Glutamatergic neuron (in vitro differentiated cells): ENCODE measurements at places on chromosomes 12 and 14. TPM values are rescaled to one million over a fixed set of nuclear protein-coding genes. Genes with fewer than 3 reads are reported as not detected.

ACVRL1 gene
- 0.39 TPM for total RNA-seq

BEST3 gene
- total RNA-seq: not detected

FLVCR2 gene
- not detected for total RNA-seq

STYK1 gene
- total RNA-seq: not detected

HOXC10 gene
- not detected for total RNA-seq

TMEM30B gene
- total RNA-seq: not detected

CCDC196 gene
- total RNA-seq: not detected

RND1 gene
- 1.8 TPM for total RNA-seq

VAMP1 gene
- 14.0 TPM for total RNA-seq

LRP1-AS gene
- total RNA-seq: not detected

MLXIP gene
- total RNA-seq: 120 TPM

EPYC gene
- not detected for total RNA-seq

PLD4 gene
- not detected for total RNA-seq

TM9SF1 gene
- total RNA-seq: 35.0 TPM

RIMBP2 gene
- 20.5 TPM for total RNA-seq

ANKS1B gene
- total RNA-seq: 11.3 TPM

COCH gene
- 29.0 TPM for total RNA-seq

DNA sequence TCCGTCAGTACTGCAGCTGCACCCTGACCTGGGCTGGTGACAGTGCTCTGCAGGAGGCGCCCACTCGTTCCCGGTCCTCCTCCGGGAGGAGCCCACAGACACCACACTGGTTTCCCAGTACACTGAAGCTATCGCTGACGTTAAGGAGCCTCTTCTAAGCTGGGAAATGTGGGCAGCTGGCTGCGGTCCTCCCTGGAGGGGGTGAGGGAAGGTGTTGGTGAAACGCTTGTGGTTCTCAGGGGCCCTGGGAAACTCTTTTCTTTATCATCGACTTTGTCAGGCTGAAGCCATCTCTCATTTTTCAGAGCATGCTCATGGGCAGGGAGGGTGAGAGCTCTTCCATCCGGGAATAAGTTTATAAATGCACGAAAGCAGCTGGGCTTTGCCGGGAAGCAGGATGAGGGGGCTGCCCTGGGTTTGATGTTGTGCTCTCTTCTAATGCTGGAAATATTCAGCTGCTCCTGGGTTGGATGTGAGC lies 176.0 kb downstream of the CHST11 start:
- peak; percentile 29 for DNase-seq

DNA sequence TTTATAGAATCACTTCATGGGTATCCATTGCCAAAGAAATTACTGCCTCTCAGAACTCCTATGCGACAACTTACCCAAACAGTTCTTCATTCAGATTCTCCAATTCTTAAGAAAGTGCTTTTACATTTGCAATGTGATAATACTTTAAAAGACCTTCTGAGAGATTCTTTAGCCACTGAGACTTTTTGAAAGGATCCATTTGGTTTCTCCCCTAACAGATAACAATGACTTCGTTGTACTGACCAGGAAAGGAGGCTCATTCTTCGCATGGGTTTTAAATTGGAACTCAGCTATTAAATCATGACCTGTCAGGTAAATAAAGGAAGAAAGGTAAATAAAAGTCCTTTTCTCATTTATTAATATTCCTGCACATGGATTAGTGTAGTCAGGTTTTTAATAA lies 14.8 kb downstream of the ITPR2 start:
- DNase-seq: no peak

DNA sequence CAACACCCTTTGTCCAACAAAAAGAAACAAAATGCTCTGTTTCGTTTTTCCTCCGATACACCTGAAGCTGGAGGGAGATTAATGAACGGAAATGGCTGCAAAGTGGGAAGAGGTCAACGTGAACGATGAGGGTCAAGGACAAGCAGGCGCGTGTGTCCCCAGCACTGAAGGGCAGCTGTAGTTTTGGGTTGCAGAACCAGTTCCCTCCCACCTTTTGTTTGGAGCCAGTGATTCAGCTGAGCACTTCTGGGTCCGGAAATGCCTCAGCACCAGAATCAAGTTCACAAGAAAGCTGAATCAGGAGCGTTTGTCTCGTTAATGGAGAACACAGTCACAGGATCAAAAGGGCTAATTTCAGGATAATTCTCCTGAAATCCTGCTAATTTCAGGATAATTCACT lies 51.1 kb upstream of the PWP1 start:
- no peak for DNase-seq

DNA sequence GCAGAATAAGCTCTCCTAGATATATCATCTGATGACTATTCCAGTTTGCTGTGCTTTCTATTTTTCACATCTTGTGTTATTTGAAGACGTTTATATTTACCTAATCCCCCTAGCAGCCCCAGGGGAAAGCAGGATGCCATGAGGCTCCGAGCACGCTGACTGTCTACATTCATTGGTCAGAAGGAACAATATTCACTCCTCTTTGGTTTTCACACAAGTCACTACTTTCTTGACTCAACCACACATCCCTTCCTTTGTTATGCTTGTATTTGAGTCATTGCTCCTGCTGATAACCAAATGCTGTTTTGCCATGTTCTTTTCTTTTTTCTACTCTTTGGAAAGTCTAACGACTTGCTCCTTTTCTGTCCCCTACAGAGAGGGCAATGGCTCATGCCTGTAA lies 86.5 kb upstream of the SLC38A2 start:
- no peak for DNase-seq

DNA sequence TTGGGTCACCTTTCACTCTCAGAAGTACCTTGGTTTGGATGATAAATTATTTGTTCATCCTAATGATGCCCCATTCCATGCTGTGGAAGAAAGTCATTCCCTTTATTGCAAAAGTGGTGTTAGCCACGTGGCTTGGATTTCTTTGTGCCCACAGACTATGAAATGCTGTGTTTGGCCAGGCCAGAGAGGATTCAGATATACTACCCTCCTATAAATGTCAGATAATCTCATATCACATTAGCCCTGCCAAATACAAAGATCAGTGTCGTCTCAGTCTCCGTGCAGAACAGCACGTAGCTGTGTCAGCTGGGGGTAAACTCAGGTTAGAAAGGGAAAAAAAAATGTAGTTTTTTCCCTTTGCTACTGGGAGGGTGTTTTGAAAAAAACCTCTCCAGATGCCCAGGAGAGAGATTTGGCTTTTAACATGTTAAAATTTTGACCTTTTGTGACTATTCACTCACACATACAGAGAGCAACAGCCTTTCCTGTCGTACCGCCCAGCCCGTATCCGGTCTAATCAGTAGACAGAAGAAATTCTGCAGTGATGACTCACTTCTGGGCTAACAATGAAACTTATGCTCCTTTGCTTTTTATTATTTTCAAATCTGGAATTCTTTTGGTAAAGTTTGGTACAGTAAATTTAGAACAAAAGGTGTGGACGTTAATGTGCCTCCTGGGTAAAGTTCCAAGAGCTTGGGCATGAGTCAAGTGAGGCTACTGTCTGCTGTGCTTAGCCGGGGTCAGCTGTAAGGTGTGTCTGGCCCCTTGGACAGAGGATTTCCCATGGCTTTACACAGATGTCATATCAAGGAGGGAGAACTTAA lies 8.5 kb upstream of the PTPRB start:
- no peak for DNase-seq

GRCh38 chr14:66135831-66136230 lies 350.3 kb upstream of the CCDC196 start:
- DNase-seq: no peak

DNA sequence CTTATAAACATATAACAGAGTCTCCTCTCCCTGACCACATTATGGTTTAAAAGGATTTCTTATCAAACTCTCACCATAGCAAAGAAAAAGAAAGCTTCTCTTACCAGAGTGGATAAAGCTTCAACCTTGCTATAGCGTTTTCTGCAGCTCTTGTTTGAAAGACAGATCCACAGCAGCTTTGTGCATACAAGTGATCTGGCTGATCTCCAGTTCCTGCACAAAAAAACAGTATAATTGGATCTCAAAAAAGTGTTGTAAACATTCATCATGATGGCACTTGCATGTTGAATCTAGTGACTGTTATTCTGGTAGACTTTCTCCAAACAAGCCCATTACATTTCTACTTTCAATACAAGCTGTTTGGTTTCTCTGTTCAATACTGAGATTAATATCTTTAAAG lies 178.9 kb upstream of the MGAT4C start:
- DNase-seq: no peak

- DNase-seq: no peak
Observed at GRCh38 chr12:89334548-89335169, 17.6 kb downstream of the DUSP6 start.

- DNase-seq: no peak
Observed at GRCh38 chr12:774051-774614, 21.8 kb downstream of the WNK1 start.

- DNase-seq: no peak
Observed at GRCh38 chr14:51607711-51608110, 44.0 kb upstream of the FRMD6 start.

- no peak for DNase-seq
Observed at GRCh38 chr12:14313379-14314138, 51.9 kb upstream of the ATF7IP start.

GRCh38 chr14:100416081-100416680 lies 93.0 kb downstream of the SLC25A47 start:
- DNase-seq: no peak

GRCh38 chr14:74204491-74204890 lies 34.8 kb upstream of the VSX2 start:
- DNase-seq: no peak

- DNase-seq: no peak
Observed at GRCh38 chr12:67427336-67427735, 158.2 kb downstream of the CAND1 start.

GRCh38 chr12:107296681-107297089 lies 203.3 kb upstream of the CRY1 start:
- no peak for DNase-seq

DNA sequence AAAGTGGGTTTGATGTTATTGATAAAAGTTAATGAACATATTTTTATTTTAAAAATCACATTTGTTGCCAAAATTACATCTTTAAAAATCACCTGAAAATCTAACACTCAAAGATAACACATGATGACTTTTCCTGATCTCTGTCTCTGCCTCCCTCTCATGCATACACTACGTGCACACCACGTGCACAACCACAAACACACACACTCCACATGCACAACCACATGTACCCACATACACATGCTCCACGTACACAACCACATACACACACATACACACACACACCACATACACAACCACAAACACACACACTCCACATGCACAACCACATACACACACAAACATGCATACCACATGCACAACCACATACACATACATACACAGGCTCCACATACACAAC lies 61.8 kb upstream of the TMEM132C start:
- no peak for DNase-seq

GRCh38 chr14:38522724-38523123 lies 266.8 kb upstream of the CLEC14A start:
- DNase-seq: no peak

GRCh38 chr14:89201645-89202044 lies 215.4 kb downstream of the FOXN3 start:
- DNase-seq: no peak

- no peak for DNase-seq
Observed at GRCh38 chr14:67137744-67138371, 51.4 kb upstream of the GARIN2 start.

DNA sequence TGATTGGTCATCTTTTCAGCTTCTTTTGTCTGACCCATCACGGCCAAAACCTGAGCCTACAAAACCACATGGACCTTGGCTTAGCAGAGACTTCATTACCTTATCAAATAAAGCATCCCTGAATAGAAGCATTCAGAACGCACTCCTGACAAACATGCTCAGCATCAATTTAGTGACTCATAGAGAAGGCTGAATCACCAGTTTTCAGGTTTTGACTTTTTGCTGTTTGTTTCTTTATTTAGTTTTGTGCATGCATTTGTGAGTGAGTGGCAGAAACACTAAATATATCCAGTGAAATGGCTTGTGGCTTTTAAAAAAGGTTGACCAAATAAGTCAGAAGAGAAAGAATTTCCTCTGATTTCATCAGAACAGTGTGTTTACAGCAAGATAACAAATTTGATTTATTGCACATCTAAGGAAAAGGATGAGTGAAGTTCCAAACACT lies 19.0 kb upstream of the OVCH1 start:
- no peak for DNase-seq

DNA sequence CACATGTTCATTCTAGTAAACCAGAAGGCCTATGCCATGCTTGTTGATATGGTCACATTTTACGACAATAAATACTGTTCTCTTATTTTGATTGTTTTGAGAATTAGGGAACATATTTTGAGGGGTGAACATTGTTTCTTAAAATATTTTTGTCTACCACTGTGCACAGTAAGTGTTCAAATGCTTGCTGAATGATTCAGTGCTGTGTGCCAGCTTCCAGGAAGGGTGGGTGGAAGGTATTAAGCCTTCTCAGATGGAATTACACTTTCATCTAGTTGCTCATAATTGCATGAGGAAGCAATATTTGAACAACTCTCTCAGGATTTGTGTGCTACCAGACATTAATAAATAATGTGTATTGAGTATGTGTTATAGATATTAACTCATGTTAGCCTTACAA lies 15.5 kb upstream of the TMX1 start:
- no peak for DNase-seq

GRCh38 chr12:45243963-45244362 lies 28.1 kb downstream of the ANO6 start:
- no peak for DNase-seq

- no peak for DNase-seq
Observed at GRCh38 chr12:130655881-130656280, 60.2 kb downstream of the RIMBP2 start.

GRCh38 chr12:120468821-120469449 lies 613 bp downstream of the SRSF9 start:
- DNase-seq: peak; percentile 76

- no peak for DNase-seq
Observed at GRCh38 chr14:78162202-78162601, 8.0 kb upstream of the NRXN3 start.

DNA sequence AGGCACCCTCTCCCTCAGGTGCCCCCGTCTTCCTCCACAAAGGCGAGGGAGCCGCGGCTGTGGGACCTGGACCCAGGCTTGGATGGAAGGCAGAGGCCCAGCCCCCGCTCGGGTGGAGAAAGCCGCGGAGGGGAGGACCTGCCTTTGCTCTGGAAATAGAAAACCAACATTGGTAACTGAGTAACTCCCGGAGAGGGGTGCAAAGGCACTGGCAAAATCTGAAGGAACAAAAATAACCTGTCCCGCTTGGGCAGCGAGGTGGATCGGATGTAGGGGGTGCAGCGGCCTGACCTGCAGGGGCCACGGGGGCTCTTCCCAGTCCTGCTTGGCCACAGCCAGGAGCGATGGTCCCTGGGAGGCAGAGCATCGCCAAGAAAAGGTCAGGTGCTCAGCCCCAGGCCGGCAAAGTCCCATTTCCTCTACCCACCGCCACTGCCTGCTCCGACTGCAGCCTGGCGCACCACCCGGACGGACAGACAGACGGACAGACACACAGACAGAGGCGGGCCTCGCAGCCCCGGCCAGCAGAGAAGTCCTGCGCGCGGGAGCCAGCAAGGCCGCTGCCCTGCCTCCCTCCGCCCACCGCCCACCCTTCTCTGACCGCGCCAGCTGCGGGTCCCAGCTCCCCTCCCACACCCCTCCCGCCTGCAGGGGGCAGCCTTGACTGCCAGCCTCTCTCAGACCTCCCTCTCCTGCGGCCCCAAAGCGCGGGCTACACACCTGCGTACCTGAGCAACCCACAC lies 21.4 kb upstream of the TMEM106C start:
- peak; percentile 85 for DNase-seq

GRCh38 chr12:60112763-60113162 lies 516.9 kb downstream of the SLC16A7 start:
- DNase-seq: no peak
